Astrocyte (in vitro differentiated cells and primary cell): ENCODE measurements at places on chromosomes 1 and 21. TPM values are rescaled to one million over a fixed set of nuclear protein-coding genes. Genes with fewer than 3 reads are reported as not detected.

DNA sequence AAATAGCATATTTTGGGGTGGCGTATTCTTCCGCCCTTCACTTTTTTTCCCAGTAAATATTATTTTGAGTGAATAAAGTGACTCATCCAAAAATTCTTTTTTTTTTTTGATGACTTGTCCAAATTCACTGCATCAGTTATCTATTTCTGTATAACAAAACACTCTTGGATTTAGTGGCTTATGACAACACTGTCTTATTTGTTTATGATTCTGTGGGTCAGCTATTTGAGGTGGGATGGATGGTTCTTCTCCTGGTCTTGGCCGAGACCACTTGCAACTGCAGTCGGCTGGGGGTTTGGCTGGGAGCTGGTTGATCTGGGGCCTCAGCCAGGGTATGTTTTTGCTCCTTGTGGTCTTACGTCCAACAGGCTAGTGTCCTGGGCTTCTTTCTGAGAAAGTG lies 39.9 kb upstream of the SRSF10 start:
- H3K27ac ChIP-seq = peak overlapping the region; percentile 95
- no peaks in the 10 kb centered on the region for H3K27me3 ChIP-seq
- H3K4me1 ChIP-seq = peaks cover 41% of the 10 kb centered on the region

GRCh38 chr21:42426876-42427480 lies 23.3 kb downstream of the UBASH3A start:
- H3K36me3 ChIP-seq = no peaks in the 10 kb centered on the region
- no peak overlapping the region for H3K27ac ChIP-seq
- no peak for DNase-seq
- H3K4me1 ChIP-seq = no peaks in the 10 kb centered on the region
- H3K27me3 ChIP-seq = peaks cover 8% of the 10 kb centered on the region
- no peak overlapping the region for H3K4me3 ChIP-seq

Gene UBXN10
- total RNA-seq = 0.09 and 0.19 TPM in 2 replicates

Gene C1QB
- total RNA-seq = not detected in 2 replicates

- H3K27me3 ChIP-seq = no peaks in the 10 kb centered on the region
- peak overlapping the region; percentile 30 for H3K27ac ChIP-seq
- H3K4me3 ChIP-seq = no peak overlapping the region
- peaks cover 62% of the 10 kb centered on the region for H3K4me1 ChIP-seq
- no peaks in the 10 kb centered on the region for H3K36me3 ChIP-seq
- DNase-seq = peak; percentile 98
These were observed 62.7 kb upstream of the IPO9 start for GRCh38 chr1:201766131-201766866.

Gene PRAMEF17
- total RNA-seq = not detected in 2 replicates

DNA sequence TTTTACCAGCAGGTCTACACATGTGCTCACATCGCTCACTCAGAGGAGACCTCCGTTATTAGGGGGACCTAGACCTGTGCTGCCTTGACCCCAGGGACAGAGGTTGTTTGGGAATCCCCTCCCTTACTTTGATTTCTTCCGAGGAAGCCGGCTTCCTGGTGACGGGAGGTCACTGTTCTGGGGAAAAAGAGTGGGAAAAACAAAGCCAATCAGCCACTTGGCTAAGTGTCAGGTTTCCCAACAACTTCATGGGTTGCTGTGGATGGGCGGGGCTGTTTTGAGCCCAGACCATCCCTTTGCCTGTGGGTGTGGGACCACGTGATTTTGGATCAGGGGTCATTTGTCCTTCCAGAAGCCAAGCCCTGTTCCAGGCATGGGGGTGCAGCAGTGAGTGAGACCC lies 7.1 kb upstream of the KCNAB2 start:
- H3K36me3 ChIP-seq = no peaks in the 10 kb centered on the region
- DNase-seq = no peak
- peaks cover 8% of the 10 kb centered on the region for H3K4me1 ChIP-seq

DNA sequence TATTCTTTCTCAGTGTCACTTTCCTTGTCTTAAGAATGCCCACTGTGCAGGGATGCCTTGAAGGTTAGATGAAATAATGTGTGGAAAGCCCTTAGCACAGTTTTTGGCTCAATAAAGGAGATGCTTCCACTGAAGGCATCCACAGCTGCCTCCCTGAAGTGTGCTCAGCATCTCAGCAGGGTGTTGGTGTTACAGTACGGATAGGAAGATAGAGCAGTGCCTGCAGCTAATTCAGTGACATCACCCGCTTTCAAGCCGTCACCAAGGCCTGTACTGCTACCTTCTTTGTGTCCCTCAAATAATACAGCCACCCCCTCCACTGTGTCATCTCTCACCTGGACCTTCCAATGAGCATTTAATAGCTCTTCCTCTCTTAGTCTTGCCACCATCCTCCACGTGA lies 59.0 kb downstream of the NDUFS5 start:
- DNase-seq = no peak
- no peaks in the 10 kb centered on the region for H3K36me3 ChIP-seq
- no peak overlapping the region for H3K4me3 ChIP-seq
- H3K27me3 ChIP-seq = peaks cover 18% of the 10 kb centered on the region

Gene LRRC42
- total RNA-seq = 51.1 and 54.6 TPM in 2 replicates

DNA sequence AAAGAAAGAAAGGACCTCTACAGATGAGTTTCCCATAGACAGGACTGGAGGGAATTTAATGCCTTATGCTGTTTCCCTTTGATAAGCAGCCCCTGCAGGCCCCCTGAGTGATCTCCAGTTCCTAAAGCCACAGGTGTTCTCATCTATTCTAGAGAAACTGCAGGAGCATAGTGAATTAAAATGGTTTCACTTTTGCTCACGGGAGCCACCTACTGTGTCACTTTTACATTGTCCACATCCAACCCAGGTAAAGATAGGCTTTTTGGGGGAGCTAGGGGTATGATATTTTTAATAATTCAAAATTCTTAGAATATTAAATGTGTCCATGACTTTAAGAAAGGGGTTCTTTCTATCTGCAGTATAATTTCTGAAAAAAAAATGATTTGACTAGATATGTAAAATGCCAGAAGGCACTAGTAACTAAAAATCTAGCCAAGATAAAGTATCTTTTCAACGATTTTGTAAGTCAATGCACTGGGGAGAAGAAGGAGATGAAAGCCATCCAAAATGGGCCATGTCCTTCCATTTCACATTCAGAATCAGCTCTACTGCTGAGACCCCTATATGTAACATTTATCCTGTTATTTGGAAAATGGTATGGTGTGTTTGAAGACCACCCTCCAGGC lies 267.3 kb upstream of the DUSP10 start:
- H3K36me3 ChIP-seq = no peaks in the 10 kb centered on the region
- H3K27ac ChIP-seq = no peak overlapping the region
- H3K4me1 ChIP-seq = no peaks in the 10 kb centered on the region
- H3K27me3 ChIP-seq = no peaks in the 10 kb centered on the region
- no peak overlapping the region for H3K4me3 ChIP-seq

DNA sequence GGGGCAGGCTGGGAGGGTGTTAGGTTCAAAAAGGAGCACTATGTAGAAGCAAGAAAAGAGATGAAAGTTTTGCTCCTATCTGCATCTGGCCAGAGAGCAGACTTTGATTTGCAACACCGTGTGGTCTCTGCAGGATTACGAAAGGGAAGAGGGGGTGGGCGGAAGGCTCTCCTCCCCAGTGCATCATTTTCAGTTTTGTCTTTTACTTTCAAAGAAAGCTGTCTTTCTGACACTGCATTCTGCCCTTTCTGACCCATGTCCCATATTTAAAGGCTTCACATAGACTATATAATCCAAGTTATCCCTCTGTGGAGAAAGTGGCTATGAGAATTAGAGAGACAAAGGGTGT lies 126.5 kb downstream of the RHOU start:
- no peak for DNase-seq
- H3K4me1 ChIP-seq = peaks cover 15% of the 10 kb centered on the region
- no peak overlapping the region for H3K4me3 ChIP-seq

Gene RGS8
- 0.09 and 0.12 TPM in 2 replicates for total RNA-seq

GRCh38 chr1:99062192-99062591 lies 57.5 kb upstream of the PLPPR5 start:
- no peaks in the 10 kb centered on the region for H3K4me1 ChIP-seq
- DNase-seq = no peak
- H3K36me3 ChIP-seq = no peaks in the 10 kb centered on the region
- no peak overlapping the region for H3K27ac ChIP-seq
- no peaks in the 10 kb centered on the region for H3K27me3 ChIP-seq

Gene SESN2
- 74.6 and 78.3 TPM in 2 replicates for total RNA-seq

- DNase-seq = no peak
- H3K27ac ChIP-seq = no peak overlapping the region
- no peaks in the 10 kb centered on the region for H3K4me1 ChIP-seq
- no peaks in the 10 kb centered on the region for H3K36me3 ChIP-seq
- H3K27me3 ChIP-seq = peaks cover 58% of the 10 kb centered on the region
These were observed 13.9 kb upstream of the CTSE start for GRCh38 chr1:206037581-206037980.

DNA sequence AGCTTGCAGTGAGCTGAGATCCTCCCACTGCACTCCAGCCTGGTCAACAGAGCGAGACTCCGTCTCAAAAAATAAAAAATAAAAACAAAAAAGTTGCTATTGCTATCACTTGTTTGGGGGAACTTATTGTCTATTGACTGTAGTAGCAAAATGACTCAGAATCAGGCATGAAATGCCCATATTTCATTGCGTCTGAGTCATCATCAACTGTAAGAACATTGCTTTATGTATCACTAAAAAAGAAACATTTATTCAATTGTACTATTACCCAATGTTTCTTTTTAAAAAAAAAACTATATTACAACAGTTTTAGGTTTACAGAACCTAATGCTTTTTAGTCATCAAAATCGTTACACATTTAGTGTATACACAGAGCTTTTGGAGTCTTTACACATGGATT lies 91.0 kb upstream of the FMN2 start:
- DNase-seq = peak; percentile 53
- no peaks in the 10 kb centered on the region for H3K36me3 ChIP-seq
- H3K27ac ChIP-seq = no peak overlapping the region
- peaks cover 12% of the 10 kb centered on the region for H3K27me3 ChIP-seq

DNA sequence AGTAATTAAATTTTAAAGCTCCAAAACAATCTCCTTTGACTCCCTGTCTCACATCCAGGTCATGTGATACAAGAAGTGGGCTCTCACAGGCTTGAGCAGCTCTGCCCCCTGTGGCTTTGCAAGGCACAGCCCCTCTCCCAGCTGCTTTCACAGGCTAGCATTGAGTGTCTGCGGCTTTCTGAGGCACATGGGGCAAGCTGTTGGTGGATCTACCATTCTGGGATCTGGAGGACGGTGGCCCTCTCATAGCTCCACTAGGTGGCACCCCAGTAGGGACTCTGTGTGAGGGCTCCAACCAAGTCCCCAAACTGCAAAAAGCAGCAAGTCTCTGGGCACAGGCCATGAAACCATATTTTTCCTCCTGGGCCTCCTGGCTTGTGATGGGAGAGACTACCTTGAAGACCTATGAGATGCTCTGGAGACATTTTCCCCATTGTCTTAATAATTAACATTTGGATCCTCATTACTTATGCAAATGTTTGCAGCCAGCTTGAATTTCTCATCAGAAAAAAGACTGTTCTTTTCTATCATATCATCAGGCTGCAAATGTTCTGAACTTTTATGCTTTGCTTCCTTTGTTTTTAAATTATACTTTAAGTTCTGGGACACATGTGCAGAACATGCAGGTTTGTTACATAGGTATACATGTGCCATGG lies 554.1 kb upstream of the OLFM3 start:
- no peaks in the 10 kb centered on the region for H3K36me3 ChIP-seq
- H3K4me1 ChIP-seq = no peaks in the 10 kb centered on the region
- H3K27ac ChIP-seq = no peak overlapping the region
- H3K4me3 ChIP-seq = no peak overlapping the region
- DNase-seq = no peak
